NCI-H774 (cell line): ENCODE measurements at places on chromosomes 3 and 15.

GRCh38 chr3:166993015-166993630 is 387.0 kb downstream of the ZBBX start:
- DNase-seq = no peak

- no peak for DNase-seq
Observed at GRCh38 chr3:150906461-150906860, 1.2 kb upstream of the MINDY4B start.

DNA sequence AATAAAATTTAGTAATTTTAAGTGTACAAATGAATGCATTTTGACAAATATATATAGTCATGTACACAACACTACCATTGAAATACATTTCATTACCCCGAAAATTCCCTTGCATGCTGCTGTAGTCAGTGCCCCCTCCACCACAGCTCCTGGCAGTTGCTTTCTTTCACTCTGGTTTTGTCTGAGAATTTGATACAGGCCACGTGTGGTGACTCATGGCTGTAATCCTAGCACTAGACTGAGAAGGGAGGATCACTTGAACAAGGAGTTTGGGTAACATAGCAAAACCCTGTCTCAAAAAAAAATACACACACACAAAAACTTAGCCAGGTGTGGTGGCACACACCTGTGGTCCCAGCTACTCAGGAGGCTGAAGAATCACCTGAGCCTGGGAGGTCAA is 65.4 kb downstream of the TFRC start:
- no peak for DNase-seq

- DNase-seq = no peak
Observed at GRCh38 chr15:48396020-48396419, 64.8 kb downstream of the DUT start.

GRCh38 chr15:36738817-36739216 is 159.4 kb downstream of the CDIN1 start:
- no peak for DNase-seq

- DNase-seq = no peak
Observed at GRCh38 chr15:39021341-39021740, 456.7 kb upstream of the RASGRP1 start.

GRCh38 chr15:72339777-72340177 is 19.8 kb upstream of the CELF6 start:
- peak; percentile 13 for DNase-seq

DNA sequence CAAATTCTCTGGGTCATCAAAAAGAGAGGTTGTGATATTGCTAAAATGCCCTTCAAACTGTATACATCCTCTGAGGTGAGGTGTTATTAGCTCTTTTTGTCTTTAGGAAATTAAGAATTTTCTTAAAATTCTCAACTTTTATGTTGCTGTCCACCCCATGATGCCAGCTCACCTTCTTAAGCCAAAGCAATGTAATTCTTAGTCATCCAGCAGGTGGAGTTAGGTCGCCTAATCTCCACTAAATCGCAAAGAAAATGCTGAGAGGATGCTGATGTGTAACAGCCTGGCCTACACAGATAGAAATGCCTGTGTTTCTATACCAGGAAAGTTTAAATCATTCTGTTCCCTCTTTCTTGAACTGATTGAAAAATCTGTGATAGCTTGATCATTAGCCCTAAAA is 770.2 kb upstream of the ALCAM start:
- DNase-seq = peak; percentile 14

GRCh38 chr3:45677033-45677446 is 12.2 kb upstream of the SACM1L start:
- no peak for DNase-seq

- no peak for DNase-seq
Observed at GRCh38 chr15:60781211-60781713, 302.3 kb upstream of the ICE2 start.

DNA sequence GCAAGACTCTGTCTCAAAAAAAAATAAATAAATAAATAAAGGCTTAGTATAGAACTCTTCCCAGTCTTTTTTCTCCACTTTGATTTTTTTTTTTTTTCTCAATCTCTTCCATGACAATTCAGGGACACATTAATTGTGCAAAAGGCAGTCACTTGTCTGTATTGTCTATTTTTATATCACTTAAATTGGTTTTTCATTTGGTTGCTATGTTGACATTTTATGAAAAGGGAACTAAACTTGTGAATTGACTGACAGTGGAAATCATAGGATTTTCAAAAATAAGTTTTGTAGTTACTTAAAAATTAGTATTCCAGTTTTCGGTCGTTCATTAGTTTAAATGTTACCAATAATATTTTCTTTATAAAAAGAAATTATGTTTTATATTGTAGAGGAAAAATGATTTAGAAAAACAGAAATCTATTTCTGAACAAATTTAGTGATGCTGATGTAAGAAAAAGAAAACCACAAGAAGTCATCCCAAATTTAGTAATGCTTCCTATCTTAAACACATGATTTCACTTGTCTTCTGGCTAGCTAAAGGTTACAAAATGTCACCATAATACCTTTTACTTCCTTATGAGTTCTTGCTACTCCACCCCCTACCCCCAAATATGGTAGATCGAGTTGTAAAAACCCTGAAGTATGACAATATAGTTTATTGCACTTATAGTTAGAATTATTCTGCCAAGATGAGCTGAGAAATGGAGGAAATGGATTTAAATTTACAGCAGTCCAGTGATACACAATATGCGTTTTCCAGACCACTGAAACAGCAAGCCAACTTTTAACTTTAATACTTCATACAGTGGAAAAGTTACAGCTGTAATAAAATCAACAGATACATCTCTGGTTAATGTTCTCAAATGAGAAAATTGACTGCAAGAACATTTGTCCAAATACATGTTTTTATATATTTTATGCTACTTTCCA is 37.0 kb downstream of the PPARG start:
- no peak for DNase-seq

GRCh38 chr3:136690599-136690998 is 61.6 kb downstream of the STAG1 start:
- DNase-seq = no peak

DNA sequence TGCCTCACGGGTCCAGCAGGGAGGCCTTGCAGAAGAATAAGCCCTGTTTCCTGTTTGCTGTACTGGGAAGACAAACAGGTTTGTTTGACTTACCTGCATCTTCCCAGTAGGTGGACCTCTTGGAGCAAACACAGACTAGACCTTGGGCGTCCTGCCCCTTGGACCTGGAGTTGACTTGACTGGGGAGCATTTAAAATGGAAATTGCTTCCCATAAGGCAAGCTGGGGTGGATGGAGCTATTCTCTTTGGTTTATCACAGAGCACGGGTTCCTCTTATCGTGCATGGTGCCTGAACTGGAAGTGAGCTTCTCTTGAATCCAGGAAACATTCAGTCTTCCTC is 151.4 kb downstream of the RPLP1 start:
- peak; percentile 79 for DNase-seq

DNA sequence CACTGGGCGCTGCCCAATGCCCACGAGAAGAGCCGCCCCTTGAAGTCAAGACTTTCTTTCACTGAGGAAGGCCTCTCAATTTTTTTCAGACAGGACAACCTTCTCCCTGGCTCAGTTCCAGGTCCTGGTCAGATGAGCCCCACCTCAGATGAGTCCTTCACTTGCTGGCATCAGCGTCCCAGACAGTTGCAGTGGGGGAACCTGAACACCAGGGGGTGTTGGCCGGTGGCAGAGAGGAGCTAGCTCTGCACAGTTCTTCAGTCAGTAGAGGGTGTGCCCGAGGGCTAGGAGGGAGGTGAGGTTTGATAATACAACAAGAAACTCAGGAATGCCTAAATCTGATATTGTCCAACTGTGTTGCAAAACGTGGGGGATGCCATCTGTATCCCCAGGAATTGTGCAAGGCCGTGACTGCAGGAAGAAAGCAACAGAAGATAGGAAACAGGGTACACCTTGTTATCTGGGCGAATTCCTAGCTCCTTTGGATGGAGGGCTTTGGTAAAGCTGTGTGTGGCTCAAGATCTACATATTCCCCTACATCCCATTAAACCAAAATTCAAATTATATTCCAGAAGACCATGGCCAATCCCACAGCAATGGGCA is 34.3 kb downstream of the CCR3 start:
- no peak for DNase-seq

DNA sequence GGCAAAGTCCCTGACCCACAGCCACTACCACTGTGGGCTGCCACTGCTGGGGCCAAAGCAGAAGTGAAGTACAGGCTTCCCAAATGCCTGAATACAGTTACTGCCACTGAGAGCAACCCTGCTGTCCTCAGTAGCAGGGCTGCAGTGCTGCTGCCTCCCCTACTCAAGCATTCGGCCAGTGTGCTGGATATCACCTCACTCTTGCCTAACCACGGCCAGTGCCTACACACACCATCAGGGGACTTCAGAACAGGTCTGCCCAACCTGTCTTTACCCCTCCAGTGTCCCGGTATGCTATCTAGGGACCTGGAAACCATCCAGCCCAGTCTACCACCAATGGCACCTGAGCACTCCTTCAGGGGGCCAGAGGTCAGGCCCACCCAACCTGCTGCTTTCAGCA is 261.5 kb upstream of the COL8A1 start:
- no peak for DNase-seq

DNA sequence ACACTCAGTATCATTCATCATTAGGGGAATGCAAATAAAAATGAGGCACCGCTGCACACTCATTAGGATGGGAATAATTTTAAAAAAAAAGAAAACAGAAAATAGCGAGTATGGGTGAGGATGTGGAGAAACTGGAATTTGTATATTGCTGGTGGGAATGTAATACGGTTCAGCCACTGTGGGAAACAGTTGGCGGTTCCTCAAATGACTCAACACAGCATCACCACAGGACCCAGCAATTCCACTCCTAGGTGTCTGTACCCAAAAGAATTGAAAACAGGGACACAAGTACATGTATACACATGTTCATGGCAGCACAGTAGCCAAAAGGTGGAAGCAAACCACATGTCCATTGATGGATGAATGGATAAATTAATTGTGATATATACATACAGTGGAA is 35.2 kb upstream of the RFTN1 start:
- DNase-seq = no peak

GRCh38 chr15:70308011-70308734 is 210.5 kb upstream of the TLE3 start:
- no peak for DNase-seq

DNA sequence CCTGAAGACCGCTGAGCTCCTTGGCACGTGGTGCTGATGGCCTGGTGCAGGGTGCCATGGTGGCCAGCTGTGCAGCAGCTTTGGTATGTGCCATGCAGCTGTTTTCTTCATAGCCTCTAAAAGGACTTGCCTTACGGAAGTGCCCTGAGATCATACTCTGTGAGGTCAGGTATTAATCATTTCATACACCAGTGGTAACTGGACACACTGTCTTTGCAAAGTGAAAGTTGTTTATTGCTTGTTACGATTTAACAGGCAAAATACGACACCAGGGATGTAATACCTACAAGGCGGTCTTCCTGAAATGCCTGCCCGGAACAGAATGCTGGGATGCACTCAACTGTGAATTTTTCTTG is 184.6 kb downstream of the ATP10A start:
- DNase-seq = no peak

DNA sequence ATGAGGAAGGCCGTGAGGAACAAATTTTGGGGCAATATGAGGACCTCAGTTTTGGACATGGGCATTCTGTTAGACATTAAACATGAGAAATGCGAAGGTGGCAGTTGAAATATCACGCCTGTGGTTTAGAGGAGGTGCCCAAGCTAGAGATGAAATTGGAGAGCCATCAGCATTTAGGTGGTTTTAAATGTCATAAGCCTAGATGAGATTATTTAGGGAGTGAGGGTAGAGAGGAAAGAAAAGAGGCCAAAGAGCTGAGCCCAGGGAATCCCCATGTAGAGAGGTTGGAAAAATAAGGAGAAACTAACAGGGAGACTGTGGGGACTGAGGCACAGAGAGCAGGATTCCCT is 14.9 kb downstream of the RTP1 start:
- no peak for DNase-seq

DNA sequence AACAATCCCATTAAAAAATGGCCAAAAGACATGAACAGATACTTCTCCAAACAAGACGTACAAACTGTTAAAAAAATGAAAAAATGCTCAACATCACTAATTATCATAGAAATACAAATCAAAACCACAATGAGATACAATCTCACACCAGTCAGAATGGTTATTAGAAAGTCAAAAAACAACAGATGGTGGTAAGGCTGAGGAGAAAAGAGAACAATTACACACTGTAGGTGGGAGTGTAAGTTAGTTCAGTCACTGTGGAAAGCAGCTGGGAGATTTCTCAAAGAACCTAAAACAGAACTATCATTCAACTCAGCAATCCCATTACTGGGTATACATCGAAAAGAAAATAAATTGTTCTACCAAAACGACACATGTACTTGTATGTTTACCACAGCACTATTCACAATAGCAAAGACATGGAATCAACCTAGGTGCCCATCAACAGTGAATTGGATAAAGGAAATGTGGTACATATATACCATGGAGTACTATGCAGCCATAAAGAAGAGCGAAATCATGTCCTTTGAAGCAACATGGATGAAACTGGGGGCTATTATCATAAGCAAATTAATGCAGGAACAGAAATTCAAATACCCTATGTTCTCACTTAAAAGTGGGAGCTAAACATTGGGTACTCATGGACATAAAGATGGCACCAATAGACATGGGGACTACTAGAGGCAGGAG is 51.5 kb downstream of the MYO1E start:
- no peak for DNase-seq

GRCh38 chr3:73669260-73669659 is 44.5 kb upstream of the PDZRN3 start:
- no peak for DNase-seq

- no peak for DNase-seq
Observed at GRCh38 chr3:171192176-171192854, 165.8 kb upstream of the SLC2A2 start.

GRCh38 chr15:95990833-95991232 is 339.7 kb upstream of the NR2F2 start:
- no peak for DNase-seq

- no peak for DNase-seq
Observed at GRCh38 chr3:20742903-20743552, 557.0 kb upstream of the SGO1 start.

DNA sequence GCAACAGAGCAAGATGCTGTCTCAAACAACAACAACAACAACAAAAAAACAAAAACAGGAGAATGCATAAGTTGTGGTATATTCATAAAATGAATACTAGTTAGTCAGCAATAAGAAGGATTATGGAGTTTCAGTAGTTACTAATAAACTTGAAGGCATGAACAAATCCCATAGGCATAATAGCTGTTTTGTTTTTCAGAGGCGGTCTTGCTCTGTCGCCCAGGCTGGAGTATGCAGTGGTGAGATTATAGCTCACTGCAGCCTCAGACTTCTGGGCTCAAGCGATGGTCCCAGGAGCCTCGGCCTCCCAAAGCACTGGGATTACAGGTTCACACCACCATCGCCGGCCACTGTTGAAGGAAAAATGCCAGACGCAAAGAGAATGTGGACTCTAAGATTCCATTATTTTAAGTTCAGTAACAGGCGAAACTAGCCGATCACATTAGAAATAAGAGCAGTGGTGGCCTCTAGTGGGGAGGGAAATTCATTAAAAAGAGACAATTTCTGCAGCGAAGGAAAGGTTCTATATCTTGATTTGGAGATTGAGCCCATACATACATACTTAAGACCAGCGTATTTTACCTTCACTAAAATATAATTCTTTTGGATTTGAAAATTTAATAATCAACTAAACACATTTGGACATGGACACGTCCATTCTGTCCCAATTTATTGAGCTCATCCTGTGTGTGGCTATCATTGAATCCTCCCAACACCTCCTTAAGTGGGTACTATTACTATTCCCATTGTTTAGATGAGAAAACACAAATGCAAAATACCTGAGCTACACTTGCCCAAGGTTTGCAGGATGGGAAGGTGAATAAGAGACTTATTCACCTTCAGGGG is 27.4 kb upstream of the HDAC11 start:
- DNase-seq = peak; percentile 15
